ENCODE measurements at places on chromosomes 6 and 20.
A peak's percentile ranks its signal among the peaks of the same experiment; 100 is the strongest.

GRCh38 chr20:15162079-15162647 lies 824.8 kb upstream of the FLRT3 start:
- DNase-seq, result no peak

- no peak for DNase-seq
Measured at GRCh38 chr6:14086701-14087100, 30.9 kb upstream of the CD83 start.

- no peak for DNase-seq
Measured at GRCh38 chr6:156593127-156593526, 184.1 kb upstream of the ARID1B start.

DNA sequence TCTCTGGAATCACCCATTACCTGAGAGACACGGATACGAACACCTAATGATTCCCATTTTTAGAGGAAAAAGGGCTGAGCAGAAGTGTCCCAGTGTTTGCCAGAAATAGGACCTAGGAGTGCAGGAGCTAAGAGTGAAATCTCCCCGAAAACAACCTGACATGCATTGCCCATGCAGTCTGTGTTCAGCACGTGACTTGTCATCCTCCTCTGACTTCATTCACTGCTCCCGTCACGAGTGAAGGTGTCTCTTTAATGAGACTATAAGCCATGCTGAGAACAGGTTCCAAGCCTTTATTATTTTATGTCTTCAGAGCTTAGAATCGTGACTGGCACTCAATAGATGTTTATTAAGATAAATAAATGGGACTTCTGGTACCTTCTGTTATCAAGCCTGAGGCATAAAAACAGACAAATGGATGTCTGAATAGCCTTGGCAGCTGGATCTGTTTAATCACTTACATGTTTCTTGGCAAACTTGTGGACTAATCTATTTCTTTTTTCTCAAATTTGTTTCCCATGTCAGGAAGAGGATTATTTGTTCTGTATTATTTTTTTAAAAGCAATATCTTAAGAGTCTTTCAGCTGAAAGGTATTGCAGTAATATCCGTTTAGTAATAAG lies 3.7 kb upstream of the MLIP start:
- DNase-seq, result no peak

GRCh38 chr20:20744170-20744725 lies 31.8 kb upstream of the RALGAPA2 start:
- no peak for DNase-seq

DNA sequence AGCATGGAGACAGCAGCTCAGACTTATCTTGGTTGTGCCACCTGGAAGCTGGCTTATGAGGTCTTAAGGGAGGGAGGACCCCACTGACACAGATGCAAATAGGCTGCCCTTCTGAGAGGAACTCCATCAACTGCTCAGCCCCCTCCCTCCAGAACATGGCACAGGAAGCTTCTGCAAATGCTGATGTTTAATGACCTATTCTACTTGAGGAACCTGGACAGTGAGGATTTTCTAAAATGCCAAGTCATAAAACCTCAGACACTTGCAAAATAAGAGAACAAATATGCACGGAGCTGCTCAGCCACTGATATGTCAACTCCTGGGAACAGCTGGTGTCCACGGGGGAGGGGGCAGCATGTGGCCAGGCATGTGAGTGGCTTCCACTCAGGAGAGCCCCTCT lies 3.5 kb downstream of the CST9 start:
- DNase-seq, result no peak

DNA sequence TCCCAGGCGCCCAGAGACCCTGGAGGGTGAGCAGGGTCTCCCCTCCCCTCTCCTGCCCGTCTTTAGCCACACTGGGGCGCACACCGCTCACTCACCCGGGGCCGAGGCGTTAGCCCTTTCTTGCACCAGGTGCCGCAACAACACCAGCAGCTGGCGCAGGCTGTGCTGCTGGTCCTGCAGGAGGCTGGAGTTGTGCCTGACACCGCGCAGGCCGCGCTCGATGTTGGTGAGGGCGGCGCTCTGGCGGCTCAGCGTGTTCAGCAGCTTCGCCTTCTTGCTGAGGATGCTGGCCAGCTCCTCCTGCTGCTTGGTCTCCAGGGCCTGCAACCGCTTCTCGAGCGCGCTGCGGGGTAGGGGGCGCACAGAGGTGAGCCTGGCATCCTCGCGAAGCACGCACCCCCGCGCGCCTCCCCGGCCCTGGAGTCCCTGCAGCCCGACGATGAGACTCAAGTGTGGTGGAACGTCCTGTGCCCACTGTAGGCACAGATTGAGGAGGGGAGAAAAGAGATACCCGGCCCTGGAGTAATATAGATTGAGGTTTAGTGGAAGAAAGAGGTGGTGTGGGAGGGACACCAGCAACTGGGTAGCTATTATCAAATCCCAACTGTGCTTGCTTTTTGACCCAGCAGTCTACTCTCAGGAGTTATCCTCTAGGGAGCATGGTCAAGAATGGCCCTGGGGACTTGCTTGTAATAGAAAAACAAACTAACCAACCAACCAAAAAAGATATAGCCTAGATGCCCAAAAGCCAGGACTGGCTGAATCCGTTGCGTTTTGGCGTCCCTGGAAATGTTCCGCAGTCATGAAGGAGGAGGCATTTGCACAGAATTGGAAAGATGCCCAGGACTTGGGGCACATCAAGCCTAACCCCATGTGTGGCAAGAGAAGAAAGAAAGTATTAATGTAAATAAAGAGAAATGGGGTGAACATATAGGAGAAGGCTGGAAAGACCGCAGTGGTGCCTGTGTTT lies 30.9 kb downstream of the ANGPT4 start:
- no peak for DNase-seq

GRCh38 chr6:149529650-149530049 lies 16.2 kb downstream of the PPIL4 start:
- DNase-seq, result no peak

- DNase-seq, result no peak
Measured at GRCh38 chr20:14576196-14576877, 238.9 kb upstream of the FLRT3 start.

- no peak for DNase-seq
Measured at GRCh38 chr20:50067018-50067417, 45.9 kb downstream of the UBE2V1 start.

- no peak for DNase-seq
Measured at GRCh38 chr6:20148433-20148832, 63.8 kb downstream of the MBOAT1 start.

GRCh38 chr6:137968455-137968804 lies 101.4 kb downstream of the TNFAIP3 start:
- no peak for DNase-seq

DNA sequence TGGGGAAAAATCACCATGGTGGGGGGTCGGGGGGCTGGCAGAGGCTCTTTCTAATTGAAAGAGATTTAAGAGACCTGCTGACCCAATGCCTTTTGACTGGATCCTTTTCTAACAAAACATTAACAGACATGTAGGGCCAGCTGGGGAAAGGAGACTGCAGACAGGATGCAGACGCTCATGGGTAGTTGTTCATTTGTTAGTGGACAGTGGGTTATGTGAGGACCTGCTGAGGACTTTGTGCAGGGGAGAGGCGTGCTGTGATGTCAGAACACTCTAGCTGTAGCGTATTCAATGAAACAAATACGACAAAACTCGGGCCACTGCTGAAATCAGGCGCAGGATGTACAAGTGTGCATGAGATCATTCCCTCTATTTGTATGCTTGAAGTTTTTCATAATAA lies 1.2 kb downstream of the IP6K3 start:
- DNase-seq, result no peak

DNA sequence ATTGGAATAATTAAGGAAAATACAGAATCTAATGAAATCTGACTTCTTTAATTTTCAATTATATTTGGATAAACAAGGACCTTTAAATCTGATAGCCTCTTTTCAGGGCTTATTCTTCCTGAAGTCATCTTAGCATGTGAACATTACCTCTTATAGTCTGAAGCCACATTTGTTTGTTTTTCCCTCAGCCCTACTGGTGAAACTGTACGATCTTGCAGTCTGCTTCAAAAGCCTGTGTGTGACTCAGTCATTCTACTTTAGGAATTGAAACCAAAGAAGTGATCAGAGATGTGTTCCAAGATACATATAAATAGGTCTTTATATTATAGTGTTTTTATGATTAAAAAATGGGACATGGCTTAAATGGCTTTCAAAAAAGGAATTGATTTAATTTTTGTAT lies 67.5 kb downstream of the MACROD2 start:
- no peak for DNase-seq

- no peak for DNase-seq
Measured at GRCh38 chr6:71584712-71585436, 296.3 kb downstream of the OGFRL1 start.

DNA sequence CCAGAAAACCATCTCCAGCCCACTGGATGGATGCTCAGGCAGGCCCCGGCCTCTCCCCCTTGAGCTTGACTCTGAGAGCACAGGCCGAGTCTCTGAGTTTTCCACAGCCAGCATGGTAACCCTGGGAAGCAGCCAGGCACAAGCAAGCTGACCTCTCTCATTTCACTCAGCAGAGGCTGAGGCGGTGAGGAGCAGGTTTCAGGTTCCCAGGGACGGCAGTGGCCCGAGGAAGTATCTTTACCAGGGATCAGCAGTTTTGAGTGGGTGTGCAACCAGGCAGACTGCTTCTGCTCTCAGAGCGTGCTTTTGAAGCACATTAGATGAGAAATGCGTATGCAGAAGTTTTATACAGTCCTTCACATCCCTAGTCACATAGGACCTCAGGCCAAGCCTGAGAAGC lies 12.6 kb downstream of the HCK start:
- DNase-seq, result no peak

DNA sequence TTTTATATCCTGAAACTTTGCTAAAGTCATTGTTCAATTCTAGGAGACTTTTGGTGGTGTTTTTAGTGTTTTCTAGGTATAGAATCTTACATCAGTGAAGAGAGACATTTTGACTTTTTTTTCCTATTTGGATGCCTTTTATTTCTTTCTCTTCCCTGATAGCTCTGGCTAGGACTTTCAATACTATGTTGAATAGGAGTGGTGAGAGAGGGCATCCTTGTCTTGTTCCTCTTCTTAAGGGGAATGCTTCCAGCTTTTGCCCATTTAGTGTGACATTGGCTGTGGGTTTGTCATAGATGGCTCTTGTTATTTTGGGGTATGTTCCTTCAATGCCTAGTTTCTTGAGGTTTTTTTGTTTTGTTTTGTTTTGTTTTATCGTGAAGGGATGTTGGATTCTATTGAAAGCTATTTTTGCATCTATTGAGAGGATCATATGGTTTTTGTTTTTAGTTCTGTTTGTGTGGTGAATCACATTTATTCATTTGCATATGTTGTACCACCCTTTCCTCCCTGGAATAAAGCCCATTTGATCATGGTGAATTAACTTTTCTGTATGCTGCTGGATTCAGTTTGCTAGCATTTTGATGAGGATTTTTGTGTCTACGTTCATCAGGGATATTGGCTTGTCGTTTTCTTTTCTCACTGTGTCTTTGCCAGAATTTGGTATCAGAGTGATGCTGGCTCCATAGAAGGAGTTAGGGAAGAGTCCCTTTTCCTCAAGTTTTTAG lies 540.1 kb upstream of the FLRT3 start:
- DNase-seq, result no peak

GRCh38 chr6:152416652-152417051 lies 220.5 kb downstream of the SYNE1 start:
- no peak for DNase-seq

- DNase-seq, result no peak
Measured at GRCh38 chr6:125232466-125232865, 69.3 kb downstream of the HDDC2 start.

DNA sequence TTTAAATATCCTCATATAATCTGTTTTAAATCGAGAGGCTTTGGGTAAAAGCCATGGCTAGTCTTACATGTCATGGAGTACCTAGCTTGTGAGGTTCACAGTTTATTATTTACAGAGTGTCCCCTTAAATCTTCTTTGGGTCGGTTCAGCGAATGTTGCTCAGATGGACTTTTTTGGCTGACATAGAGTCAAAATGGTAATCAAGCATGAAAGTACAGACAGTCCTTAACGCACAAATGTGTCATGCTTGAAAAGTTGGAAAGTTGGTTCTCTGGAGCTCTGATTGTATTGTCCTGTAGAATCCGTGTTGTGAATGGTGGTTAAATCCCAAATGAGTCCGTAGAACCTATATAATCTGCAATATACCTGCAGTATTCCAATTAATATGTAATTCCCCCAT lies 22.0 kb downstream of the PTPN1 start:
- no peak for DNase-seq

DNA sequence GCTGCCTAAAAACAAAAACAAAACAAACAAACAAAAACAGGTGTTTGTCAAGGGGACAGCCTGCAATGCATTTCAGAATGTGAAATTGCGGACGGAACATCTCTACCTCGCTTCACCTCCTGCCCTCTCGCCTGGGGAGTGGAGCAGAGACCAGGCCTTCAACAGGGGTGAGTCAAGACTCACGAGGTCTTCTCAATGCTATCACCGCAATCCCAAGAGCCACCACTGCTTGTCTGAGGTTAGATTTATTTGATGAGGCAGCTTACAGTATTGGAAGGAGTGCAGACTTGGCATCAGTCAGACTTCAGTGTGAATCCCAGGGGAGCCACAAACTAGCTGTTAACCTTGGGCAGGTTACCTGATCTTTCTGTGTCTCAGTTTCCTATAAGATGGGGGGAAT lies 7.7 kb downstream of the GABRR1 start:
- no peak for DNase-seq

DNA sequence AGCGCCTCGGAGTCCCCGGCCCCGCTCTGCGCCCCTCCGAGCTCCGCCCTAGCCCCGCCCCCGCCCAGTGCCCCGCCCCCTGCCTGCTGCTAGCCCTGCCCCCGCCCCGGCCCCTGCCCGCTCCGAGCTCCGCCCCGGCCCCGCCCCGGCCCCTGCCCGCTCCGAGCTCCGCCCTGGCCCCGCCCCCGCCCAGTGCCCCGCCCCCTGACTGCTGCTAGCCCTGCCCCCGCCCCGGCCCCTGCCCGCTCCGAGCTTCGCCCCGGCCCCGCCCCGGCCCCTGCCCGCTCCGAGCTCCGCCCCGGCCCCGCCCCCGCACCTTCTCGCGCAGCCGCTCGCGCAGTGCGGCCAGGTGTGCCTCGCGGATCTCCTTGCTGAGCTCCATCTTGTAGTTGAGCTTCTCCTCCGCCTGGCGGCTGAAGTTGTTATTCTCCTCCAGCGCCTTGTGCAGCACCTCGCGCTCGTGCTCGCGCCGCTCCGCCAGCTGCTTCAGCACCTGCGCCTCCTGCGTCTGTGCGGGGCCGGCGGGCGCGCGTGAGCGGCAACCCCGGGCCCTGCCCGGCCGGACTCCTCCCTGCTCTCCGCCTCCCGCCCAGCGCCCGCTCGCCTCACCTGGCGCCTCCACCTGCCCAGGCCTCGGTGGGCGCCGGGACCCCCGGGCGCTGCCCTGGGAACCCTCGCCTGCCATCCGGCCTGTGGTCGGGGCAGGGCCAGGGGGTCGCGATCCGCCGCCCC lies 11.3 kb downstream of the STMN3 start:
- peak; percentile 97 for DNase-seq

DNA sequence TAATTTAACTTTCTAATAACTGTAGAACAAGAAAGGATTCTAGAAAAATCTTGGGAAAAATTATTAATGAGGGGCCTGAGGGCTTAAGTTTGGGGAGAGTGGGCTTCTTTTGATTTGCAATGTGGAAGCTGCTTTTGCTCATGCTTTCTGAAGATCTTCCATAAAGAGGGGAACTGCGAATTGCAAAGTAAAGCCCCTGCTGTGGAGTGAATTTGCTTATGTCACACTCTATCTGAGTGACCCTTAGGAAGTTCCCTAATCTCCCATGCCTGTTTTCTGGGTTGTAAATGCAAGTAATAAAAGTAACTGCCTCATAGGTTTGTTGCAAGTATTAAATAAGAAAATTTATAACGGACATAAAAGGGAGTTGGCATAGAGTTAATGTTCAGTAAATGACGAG lies 301.2 kb downstream of the PLCB1 start:
- DNase-seq, result no peak

Data from stimulated activated CD4-positive, alpha-beta T cell treated with anti-CD3 and anti-CD28 coated beads, Interleukin-4, amount 100 ng/mL, for 24 hours (primary cell).